ENCODE measurements at places on chromosomes 4 and X.

DNA sequence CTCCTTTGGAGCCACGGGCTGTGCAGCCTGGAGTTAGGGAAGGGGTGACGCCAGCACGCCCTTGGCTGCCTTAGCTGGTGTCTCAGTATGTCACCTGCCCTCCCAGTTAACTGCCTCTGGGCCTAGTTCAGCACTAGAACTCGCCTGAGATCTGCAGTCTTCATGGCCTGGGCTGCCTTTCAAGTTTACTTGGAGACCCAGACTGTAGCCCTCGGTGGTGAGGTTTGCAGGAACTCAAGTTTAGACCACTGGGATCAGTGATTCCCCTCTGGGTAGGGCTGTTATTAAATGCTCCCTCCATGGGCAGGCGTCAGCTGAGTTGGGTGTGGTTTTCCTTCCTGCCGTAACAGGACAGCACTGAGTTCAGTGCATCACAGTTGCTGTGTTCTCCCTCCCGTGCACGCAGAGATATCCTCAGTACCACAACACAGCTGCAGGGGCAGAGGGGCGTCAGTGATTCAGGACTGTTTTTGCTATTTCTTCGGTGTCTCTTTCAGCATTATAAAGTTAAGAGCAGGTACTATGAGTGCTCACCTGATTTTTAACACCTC lies 30.5 kb downstream of the PLAC8 start:
- no peak for DNase-seq

DNA sequence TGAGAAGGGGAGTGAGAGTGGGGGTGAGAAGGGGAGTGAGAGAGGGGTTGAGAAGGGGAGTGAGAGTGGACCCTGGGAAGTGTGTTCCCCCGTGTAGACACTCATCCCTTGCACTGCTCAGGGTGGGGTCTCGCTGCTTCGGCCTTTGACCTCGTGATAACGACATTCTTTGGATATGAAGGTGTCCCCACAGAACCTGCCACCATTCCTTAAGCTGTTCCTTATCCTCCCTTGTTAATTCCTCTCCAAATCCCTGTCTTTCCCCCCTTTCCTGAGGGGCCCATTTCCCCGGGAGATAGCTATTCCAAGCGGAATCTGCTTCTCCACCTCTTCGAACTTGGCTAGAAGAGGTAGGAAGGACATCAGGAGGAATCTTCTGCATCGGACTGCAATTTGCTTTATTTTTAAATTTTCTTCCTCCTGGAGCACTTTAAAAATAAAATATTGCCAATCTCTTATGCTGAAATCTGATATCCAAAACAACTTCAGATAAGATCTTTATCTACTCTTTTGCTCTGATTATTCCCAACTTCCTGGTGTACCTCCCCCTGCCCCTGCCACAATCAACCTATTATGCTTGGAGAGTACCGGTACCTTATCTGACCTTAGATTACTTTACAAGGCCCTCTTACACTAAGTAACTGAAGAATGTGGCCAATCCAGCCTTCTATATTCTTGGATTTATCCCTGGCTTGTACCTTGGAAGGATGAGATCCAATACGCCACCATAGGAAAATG lies 15.6 kb downstream of the TRIML1 start:
- DNase-seq, result no peak

DNA sequence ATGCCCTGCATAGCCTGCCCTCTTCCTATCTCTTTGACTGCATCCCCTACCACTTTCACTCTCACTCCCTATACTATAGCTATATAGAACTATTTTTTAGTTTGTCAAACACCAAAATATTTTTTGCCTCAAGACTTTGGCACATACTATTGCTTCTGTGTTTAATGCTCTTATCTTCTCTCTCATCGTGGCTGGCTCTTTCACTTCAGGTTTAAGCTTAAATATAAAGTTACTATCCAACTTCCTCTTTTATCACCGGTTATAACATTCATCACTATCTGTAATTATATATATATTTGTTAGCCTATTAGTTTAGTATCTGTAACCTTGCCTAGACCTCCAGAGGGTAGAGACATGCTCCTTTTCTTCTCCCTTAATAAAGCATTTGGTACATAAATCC lies 11.5 kb upstream of the HMGB2 start:
- DNase-seq, result no peak

GRCh38 chr4:149555146-149555545 lies 260.5 kb downstream of the IQCM start:
- DNase-seq, result no peak

DNA sequence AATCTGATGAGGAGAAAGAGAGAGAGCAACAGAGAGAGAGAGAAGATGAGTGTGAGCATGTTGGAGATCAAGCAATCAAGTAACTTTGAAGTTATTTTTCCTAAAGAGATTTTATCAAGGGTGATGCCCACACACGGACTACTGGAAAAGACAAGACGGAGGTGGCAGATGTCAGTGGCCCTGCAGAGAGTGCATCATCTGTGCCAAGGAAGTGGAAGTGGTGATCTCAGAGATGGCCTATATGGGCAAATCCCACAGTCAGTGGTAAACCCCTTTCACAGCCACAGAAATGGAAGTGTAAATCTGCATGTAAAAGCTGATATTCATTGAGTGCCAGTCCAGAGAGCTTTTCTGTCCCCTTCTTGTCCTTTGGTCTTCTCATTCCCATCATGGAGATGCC lies 577.2 kb upstream of the AADAT start:
- no peak for DNase-seq
